ENCODE measurements at places on chromosomes 5 and 9. TPM values are rescaled to one million over a fixed set of nuclear protein-coding genes. Genes with fewer than 3 reads are reported as not detected.

The GSN gene
- 253 TPM for total RNA-seq

The AQP7 gene
- total RNA-seq = 0.09 TPM

The BTNL9 gene
- not detected for total RNA-seq

The CDHR2 gene
- total RNA-seq = not detected

The TAS2R1 gene
- total RNA-seq = not detected

The MAST4 gene
- 16.8 TPM for total RNA-seq

The FBP2 gene
- total RNA-seq = not detected

The SLC12A7 gene
- total RNA-seq = 9.8 TPM

The RASGEF1C gene
- total RNA-seq = not detected

GRCh38 chr9:120374817-120375216 is 205.2 kb downstream of the CDK5RAP2 start:
- DNase-seq = no peak

GRCh38 chr9:131781069-131781468 is 41.2 kb upstream of the RAPGEF1 start:
- no peak for DNase-seq

DNA sequence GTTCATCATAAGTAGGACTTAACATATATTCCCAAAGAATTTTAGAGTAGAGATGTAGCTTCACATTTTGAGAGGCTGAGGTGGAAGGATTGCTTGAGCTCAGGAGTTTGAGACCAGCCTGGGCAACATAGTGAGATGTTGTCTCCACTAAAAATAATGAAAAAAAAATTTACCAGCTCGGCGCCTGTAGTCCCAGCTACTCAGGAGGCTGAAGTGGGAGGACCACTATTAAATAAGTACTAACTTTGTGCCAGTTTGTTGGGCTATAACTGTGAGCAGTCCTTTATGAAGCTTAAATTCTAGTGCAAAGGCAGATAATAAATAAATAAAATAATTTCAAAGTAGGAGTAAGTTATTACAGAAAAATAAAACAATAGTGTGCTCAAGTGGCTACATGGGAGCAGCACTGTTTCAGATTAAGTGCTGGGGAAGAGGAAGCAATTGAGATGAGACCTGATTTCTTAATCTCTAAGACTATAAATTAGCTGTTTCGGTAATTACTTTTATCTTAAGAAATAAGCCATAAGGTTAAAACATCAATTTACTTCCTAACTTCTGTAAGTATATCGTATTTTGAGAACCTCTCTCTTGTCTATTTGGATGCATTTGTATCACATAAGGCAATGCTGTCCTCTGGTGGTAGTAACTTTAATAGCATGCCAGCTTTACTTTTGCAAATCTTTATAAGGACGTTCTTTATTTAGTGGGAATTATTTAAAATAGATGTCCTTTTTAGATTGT is 98.9 kb downstream of the CSNK1G3 start:
- peak; percentile 87 for DNase-seq

DNA sequence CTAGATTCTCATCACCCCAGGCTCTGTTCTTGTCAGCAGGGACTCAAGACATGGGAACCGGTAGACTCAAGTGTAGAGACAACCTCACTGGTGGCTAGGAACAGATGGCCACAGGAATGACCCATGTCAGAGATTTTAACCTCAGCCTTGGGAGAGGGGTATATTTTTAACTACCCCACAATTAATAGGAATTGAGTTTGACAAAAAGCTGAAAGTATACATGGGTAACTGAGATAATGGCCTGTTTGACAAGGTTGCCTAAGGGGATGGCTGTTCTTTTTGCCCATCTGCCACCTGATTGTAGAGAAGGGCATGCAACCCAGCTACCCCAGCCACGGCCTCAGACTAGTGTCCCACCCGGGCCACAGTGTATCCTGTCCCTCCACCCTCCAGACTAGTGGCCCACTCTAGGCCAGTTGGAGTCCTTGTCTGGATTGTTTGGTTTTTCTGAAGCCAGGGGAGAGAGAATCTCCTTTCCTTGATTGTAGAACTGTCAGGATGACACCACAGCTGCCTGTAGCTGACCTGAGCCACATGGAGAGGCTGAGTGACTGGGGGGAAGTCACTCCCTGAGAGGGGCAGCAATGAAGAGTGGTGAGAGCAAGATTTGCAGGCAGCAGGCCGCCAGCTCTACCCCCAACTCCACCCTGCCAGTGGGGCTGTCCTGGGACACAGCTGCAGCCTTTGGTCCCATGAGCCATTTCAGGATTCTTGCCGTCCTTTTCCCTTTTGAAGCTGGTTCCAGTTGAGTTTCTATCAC is 14.6 kb upstream of the ANGPTL2 start:
- no peak for DNase-seq

- DNase-seq = peak; percentile 66
Observed at GRCh38 chr9:127283917-127284497, 19.4 kb downstream of the GARNL3 start.

DNA sequence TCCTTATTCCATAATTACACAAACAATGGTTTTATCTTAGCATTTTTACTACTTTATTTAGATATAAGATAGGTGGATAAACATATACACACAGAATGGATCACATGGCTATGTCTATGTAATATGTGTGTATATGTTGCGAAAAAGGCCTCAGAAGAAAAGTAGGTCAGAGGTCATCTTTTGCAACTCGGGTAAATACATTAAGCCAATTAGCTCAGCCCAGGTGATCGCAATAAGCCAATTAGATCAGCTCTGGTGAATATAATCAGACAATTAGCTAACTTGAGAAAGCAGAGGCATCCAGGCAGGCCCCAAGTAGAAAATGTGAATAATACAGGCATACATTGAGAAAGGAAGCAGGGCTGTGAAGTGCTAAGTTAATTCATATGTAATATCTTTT is 24.3 kb downstream of the SLCO4C1 start:
- no peak for DNase-seq

DNA sequence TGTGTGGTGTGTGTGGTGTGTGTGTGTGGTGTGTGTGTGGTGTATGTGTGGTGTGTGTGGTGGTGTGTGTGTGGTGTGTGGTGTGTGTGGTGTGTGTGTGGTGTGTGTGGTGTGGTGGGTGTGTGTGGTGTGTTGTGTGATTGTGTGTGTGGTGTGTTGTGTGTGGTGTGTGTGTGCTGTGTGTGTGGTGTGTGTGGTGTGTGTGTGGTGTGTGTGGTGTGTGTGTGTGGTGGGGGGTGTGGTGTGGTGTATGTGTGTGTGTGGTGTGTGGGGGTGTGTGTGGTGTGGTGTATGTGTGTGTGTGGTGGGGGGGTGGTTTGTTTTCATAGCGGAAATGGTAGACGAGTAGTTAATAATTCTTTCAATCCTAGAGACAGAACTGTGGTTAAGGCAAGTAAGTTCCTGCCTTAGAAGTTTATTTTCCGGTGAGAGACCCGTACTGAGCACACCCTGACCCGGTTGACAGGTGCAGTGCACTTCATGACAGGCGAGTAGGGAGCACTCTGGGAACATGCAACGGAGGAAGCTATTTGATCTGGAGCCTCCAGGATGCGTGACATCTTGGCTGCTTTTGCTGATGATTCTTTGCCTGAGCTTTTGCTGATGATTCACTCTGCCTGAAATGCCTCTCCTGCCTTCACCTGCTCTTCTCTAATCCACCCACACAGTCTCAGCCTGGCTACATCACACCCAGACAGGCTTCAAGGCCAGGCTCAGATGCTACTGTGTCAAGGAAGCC is 21.7 kb upstream of the FAT2 start:
- no peak for DNase-seq

DNA sequence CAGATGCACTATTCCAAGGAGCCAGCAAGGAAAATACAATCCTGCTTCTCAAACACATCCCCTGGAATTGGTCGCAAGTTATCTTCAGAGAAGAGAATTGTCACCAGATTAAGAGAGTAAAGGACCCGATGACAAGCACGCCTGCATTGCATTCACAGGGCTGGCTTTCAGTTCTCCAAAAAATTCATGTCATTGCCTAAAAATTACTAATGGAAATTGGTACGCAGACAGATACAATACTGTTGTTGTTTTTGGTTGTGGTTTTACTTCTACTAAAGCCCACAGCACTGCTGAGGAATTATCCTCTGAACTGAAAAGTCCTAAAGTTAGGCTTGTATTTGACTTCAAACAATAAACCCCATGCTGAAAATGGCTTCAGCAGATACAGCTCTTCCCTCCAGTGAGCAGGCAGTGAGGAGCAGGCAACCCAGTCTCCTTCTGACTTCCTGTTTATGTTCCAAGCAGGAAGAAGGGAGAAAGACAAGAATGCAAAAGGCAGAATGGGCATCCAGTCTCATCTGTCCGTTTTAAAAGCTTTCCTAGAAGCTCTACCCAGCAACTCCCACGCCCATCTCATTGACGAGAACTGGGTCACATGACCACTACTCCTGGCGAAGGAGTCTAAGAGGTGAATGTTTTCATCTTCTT is 80.6 kb upstream of the ZNF366 start:
- DNase-seq = peak; percentile 7

GRCh38 chr9:37390759-37391158 is 31.7 kb upstream of the GRHPR start:
- DNase-seq = no peak

DNA sequence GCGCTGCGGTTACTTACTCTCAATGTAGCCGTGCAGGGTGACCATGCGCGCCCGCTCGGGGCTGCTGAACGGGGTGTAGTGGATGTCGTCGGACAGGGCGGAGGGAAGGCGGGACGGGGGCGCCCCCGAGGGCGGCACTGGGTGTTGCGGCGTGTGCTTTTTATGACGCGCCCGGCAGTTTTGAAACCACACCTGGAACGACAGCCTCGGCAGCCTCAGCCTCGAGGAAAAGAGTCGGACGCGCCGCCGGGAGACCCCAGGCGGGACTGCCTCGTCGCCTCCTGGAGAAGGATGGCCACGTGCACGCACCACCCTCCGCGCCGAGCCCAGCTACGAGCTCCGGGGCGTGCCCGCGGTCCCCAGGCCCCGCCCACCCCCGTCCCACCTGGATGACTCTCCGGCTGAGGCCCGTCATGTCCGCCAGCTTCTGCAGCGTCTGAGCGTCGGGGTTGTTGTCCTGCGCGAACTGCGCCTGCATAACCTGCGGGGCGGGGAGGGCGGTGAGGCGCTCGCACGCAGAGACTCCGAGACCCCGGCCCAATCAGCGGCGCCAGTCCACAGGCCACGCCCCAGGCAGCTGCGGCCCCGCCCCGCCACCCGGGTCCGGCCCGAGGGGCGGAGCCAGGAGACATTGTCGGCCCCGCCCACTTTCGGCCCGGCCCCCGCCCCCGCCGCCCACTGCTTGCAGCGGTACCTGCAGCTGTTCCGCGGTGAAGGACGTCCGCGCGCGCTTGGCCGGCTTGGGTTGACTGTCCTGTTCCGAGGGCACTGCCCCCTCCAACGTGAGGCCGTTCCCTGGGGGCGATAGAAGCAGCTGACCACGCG is 15.0 kb downstream of the LHX6 start:
- no peak for DNase-seq

DNA sequence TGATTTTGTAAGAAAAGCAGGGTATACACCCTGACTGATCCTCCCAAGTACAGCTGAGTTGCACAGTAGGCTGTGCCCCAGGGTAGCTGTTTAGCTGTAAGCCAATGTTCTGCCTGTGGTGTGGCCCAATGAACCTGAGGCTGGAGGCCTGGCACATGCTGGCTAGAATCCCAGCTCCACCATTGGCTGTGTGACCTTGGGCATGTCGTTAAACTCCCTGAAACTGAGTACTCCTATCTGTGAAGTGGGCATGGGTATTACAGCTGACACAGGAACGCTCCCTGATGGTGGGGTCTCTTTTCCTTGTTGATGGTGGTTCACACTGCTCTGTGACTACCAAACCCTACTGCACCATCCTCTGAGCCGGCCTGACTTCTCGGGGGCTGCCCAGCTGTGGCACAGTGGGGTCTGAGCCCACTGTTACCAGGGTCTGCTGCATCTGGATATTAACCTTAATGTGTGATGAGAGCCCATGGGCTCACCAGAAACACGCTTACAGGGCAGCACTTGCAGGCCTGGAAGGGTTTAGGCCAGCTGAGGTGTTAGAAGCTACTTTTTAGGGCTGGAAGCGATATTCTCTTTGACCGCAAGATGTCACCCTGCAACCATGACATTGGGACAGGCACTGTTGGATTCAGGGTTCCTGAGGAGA is 7.0 kb upstream of the GADD45G start:
- peak; percentile 71 for DNase-seq

DNA sequence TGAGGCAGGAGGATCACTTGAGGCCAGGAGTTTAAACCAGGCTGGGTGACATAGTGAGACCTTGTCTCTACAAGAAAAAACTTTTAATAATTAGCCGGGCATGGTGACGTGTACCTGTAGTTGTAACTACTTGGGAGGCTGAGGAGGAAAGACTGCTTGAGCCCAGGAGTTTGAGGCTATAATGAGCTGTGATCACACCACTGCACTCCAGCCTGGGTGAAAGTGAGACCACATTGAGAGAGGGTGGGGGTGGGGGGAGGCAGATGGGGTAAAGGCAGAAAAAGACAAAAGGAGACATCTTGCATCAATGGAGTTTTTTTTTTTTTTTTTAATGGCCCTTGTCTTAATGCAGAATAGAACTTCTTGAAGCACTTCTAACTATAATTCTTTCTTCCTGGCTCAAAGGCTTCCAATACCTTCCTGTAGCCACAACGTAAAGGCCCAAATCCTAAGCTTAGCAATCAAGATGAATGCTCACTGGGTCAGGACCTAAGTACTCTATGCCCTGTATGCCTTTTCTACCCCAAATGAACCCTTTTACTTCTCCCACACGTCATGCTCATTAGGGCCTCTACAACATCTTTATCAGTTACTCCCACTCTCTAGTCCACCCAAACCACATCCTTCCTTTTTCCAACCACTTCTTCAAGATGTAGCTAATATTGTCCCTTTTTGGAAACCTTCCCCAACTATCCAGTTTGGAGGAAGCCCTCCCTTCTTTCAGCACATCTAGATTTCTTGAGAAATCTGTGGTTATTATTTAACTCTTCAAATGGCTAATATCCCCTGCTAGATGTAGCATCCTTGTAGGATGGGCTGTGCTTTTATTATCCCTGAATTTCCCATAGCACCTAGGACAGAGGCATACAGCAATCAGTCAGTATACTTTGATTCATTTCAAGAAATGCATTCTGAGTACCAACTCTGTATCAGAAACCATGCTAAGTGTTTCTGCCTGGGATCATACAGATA is 40.8 kb downstream of the CSF2 start:
- DNase-seq = no peak

GRCh38 chr9:114852050-114852594 is 46.3 kb upstream of the TNFSF15 start:
- peak; percentile 83 for DNase-seq

GRCh38 chr5:108193021-108193795 is 188.7 kb downstream of the FBXL17 start:
- DNase-seq = peak; percentile 85

DNA sequence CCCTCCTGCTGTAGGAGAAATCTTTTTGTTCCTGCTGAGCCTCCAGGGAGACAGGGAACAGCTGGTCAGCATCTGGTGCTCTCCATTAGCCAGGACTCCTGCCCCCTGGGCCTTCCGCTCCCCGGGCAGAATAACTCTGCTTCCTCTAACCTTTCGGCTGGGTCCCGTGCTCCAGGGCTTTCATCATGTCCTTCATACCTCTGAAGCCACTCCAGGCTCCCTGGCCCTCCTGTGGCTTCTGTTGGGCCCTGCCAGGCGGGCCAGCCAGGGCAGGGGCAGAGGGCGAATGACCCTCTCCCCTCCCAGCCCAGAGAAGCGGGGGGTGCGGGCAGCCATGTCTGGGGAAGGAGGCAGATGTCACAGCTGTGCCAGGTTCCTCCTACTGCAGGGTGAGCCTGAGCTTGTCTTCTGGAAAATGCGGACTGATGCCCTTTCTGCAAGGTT is 81.7 kb upstream of the LMX1B start:
- DNase-seq = peak; percentile 17
